Ascending aorta (tissue), 2 donors: ENCODE measurements at places on chromosomes 5 and 9. TPM values are rescaled to one million over a fixed set of nuclear protein-coding genes. Genes with fewer than 3 reads are reported as not detected.

Gene LURAP1L
- 1.6 TPM for total RNA-seq

- no peaks in the 10 kb centered on the region for H3K4me1 ChIP-seq
- H3K27ac ChIP-seq: no peak overlapping the region
- DNase-seq: no peak
- no peak overlapping the region for H3K4me3 ChIP-seq
These were observed 446.5 kb downstream of the EFNA5 start for GRCh38 chr5:107224272-107224671.

DNA sequence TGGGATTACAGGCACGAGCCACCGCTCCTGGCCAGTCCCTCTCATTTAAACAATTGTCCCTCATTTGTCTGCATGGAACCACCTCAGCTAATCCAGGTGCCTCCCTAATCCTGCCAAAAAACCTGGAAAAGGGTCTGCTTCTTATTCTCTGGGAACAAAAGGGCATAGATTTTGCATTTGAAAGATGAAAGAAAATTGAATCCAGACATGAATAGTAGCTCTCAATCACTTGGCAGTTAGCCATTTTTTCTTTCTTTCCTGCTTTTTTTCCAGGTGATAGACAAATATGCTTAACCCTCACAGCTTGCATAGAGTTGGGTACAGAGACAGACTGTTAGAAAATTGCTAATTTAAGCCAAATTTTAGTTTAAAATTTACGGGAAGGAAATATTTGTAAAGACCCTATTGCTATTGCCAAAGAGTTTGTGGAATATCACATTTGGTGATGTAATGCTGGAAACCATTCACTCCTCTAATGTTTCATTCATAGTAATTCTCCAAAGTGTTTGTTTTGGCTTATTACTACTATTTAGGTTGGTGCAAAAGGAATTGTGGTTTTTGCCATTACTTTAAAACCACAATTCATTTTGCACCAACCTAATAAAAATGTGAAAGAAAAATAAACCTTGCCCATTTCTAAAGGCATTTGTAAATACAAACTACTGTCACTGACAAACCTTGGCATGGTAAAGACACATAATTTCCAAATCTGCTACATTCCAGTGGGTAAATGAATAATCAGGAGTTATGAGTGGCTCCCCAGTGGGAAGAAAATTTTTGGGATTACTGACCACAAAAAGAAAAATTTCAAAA is 80.5 kb upstream of the JAK2 start:
- peaks cover 13% of the 10 kb centered on the region for H3K4me1 ChIP-seq
- no peak overlapping the region for H3K4me3 ChIP-seq
- no peaks in the 10 kb centered on the region for H3K27me3 ChIP-seq
- peak overlapping the region; percentile 41 for H3K27ac ChIP-seq

DNA sequence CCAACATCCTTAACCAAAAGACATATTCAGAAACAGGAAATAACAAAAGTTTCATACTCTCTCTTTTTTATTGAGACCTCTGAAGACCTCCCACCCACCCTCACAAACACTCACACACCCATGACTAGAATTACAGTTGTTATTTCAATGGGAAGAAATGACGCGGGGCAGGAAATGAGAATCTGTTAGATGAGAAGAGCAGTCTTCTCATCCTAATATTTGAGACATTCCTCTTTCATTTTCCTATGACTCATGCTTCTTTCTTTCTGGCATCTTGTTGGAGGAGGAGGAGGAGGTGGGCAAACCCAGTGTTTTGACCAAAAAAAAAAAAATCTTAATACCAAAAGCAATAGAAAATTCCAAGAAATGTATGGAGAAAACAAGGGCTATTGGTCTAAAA is 179.5 kb upstream of the TARS1 start:
- no peaks in the 10 kb centered on the region for H3K4me1 ChIP-seq
- H3K27me3 ChIP-seq: no peaks in the 10 kb centered on the region
- no peaks in the 10 kb centered on the region for H3K36me3 ChIP-seq
- no peak overlapping the region for H3K4me3 ChIP-seq

Gene CD274
- 23.8 TPM for total RNA-seq

DNA sequence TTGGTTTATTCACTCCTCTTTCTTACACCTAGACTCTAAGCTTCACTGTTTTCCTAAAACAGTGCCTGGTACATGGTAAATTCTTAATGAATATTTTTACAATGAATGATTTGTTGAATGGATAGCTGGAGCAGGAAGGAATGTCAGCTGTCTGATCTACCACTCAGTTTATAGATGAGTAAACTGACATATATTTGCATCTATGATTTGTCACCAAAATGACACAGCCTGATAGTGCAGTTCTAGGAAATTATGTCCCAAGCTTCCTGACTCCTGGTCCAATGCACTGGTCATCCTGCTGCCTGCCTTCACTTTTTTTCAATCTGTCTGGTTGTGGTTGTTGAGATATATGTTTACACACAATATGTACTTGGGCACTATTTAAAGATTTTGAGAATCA is 651.7 kb upstream of the WWC1 start:
- no peak overlapping the region for H3K27ac ChIP-seq
- H3K27me3 ChIP-seq: no peaks in the 10 kb centered on the region
- DNase-seq: no peak
- H3K4me1 ChIP-seq: no peaks in the 10 kb centered on the region
- no peaks in the 10 kb centered on the region for H3K36me3 ChIP-seq

- H3K27ac ChIP-seq: peak overlapping the region; percentile 69
- no peaks in the 10 kb centered on the region for H3K27me3 ChIP-seq
- H3K4me1 ChIP-seq: peaks cover 11% of the 10 kb centered on the region
- DNase-seq: no peak
- no peaks in the 10 kb centered on the region for H3K36me3 ChIP-seq
- H3K4me3 ChIP-seq: peak overlapping the region; percentile 24
These were observed 12.6 kb upstream of the MUSK start for GRCh38 chr9:110655754-110656641.

Gene IGIP
- total RNA-seq: 5.6 TPM

GRCh38 chr9:15531380-15531779 is 20.6 kb upstream of the PSIP1 start:
- no peak overlapping the region for H3K27ac ChIP-seq
- no peaks in the 10 kb centered on the region for H3K27me3 ChIP-seq
- H3K4me1 ChIP-seq: no peaks in the 10 kb centered on the region
- H3K4me3 ChIP-seq: no peak overlapping the region

Gene FYB1
- 74.1 TPM for total RNA-seq

Gene IL7R
- 6.6 TPM for total RNA-seq

- peaks cover 6% of the 10 kb centered on the region for H3K4me1 ChIP-seq
- DNase-seq: no peak
- no peaks in the 10 kb centered on the region for H3K27me3 ChIP-seq
- no peak overlapping the region for H3K4me3 ChIP-seq
- H3K27ac ChIP-seq: no peak overlapping the region
These were observed 23.1 kb downstream of the SMAD5 start for GRCh38 chr5:136155761-136156160.

Gene IL4
- not detected for total RNA-seq

Gene HSPB3
- not detected for total RNA-seq

DNA sequence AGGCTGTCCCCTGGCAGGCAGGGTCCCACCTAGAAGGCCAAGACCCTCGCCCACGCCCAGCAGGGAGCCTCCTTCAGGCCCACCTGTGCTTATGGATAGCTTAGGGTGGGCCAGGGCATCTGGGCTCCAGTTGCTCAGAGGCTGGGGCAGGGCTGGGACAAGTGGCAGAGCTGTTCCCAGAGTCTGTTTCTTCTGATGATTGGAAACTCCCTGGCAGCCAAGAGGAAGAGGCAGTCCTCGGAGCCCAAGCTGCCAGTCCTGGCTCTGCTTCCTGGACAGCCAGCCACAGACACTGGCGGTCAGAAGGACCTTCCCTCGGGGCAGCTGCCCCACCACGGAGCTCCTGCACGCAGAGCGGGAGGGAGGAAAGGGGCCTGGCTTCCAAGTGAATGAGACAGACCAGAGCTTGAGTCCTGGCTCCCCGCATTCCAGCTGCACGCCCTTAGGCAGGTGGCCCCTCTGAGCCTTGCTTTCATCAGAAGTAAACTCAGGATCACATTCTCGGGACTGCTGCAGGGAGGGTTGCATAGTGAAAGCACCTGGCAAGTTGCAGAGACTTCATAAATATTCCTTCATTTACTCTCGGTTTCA is 37.9 kb upstream of the GABRP start:
- no peaks in the 10 kb centered on the region for H3K36me3 ChIP-seq
- DNase-seq: no peak
- no peaks in the 10 kb centered on the region for H3K27me3 ChIP-seq

GRCh38 chr5:73950441-73950873 is 324.5 kb downstream of the ARHGEF28 start:
- H3K4me1 ChIP-seq: peaks cover 15% of the 10 kb centered on the region
- H3K27me3 ChIP-seq: no peaks in the 10 kb centered on the region
- H3K27ac ChIP-seq: no peak overlapping the region
- no peaks in the 10 kb centered on the region for H3K36me3 ChIP-seq
- no peak overlapping the region for H3K4me3 ChIP-seq

GRCh38 chr5:159708090-159708489 is 208.2 kb upstream of the ADRA1B start:
- no peaks in the 10 kb centered on the region for H3K36me3 ChIP-seq
- H3K27me3 ChIP-seq: no peaks in the 10 kb centered on the region
- no peak for DNase-seq
- H3K4me1 ChIP-seq: no peaks in the 10 kb centered on the region
- no peak overlapping the region for H3K27ac ChIP-seq

Gene GAPVD1
- 18.9 TPM for total RNA-seq

DNA sequence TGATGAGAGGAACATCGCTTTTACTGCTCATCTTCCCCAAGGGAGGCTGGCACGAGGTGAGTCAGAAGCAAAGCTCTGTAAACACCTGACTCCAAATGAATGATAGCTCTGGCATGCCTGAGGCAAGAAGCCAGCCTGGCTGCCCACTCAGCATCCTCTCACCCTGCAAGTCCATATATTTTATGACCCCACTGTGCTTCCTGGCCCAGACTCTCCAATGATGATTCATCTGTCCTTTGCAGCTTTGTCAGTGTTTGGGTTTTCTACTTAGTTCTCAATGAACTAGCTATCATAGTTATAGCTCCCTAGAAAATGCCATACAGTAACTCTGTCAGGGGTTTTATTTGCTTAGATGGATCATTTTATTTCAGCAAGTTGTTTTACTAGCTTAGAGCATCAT is 52.1 kb upstream of the FSTL4 start:
- H3K36me3 ChIP-seq: no peaks in the 10 kb centered on the region
- no peak overlapping the region for H3K27ac ChIP-seq
- H3K4me3 ChIP-seq: no peak overlapping the region
- H3K27me3 ChIP-seq: no peaks in the 10 kb centered on the region

DNA sequence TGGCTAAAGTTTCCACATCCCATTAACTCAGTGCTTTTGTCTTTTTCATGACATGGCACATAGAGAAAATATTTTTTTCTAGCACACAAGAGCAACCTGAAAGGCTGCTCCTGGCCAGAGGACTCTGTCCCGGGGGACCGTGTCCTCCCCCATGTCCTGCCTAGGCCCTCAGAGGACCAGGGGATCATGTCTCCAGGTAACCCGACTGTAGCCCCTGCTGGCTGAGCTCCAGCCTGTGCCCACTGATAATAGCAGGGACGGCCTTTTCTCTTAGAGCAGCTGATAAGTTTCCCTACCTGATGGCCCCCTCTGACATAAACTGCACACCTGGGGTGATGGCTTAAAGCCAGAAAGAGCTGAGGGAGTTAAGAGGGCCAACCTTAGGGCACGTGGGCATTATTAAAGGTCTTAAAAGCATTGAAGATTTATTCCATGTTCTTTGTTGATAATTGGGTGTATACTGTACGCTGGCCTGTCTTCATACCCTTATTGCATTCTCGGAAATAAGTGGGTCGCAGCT is 5.9 kb downstream of the HDHD3 start:
- DNase-seq: no peak
- no peak overlapping the region for H3K4me3 ChIP-seq
- H3K27ac ChIP-seq: no peak overlapping the region
- no peaks in the 10 kb centered on the region for H3K27me3 ChIP-seq
- H3K36me3 ChIP-seq: peaks cover 19% of the 10 kb centered on the region

DNA sequence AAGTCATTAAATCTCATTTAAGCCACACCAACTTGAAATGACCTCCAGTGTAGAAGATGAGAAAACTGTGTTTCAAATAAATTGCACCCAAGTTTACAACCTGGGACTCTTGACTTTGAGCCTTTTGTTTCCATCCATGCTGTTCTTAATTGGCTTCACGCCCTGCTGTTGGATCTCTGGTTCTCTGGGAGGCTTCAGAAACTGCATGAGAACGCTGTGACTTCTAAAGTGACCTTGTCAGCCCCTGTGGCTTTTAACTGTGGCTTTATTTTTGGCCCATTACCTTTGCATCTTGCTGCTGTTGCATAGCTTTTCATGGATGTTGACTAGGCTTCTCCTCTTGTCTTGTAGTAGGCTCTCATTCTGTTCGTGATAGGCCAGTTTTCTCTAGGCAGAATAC is 29.3 kb downstream of the TNFAIP8 start:
- no peaks in the 10 kb centered on the region for H3K36me3 ChIP-seq
- H3K4me1 ChIP-seq: peaks cover 22% of the 10 kb centered on the region
- DNase-seq: no peak
- no peak overlapping the region for H3K4me3 ChIP-seq
- peak overlapping the region; percentile 34 for H3K27ac ChIP-seq

DNA sequence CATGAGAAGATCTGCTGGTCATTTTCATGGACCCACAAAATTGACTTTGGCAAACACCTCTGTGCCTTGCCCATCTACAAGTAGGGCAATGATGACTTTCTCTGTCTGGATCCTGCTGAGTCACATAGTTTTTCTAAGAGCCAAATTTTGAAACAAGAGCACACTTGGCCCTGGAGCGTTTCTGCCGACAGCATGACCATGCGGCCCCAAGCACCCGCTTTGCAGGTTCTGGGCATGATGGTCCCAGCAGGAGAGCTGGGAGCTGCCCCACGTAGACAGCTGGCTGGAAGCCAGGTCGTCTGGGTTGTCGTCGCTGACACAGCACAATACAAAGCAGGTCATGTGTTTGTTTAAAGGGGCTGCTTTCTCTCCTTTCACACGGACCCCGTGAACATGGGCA is 159.8 kb downstream of the SYK start:
- H3K27me3 ChIP-seq: no peaks in the 10 kb centered on the region
- no peak for DNase-seq
- H3K27ac ChIP-seq: peak overlapping the region; percentile 27
- H3K36me3 ChIP-seq: no peaks in the 10 kb centered on the region

GRCh38 chr5:134637116-134637721 is 4.6 kb upstream of the SAR1B start:
- H3K36me3 ChIP-seq: no peaks in the 10 kb centered on the region
- H3K4me1 ChIP-seq: no peaks in the 10 kb centered on the region
- no peak overlapping the region for H3K27ac ChIP-seq
- H3K4me3 ChIP-seq: no peak overlapping the region

- H3K4me1 ChIP-seq: peaks cover 9% of the 10 kb centered on the region
- H3K36me3 ChIP-seq: no peaks in the 10 kb centered on the region
- no peak for DNase-seq
- no peaks in the 10 kb centered on the region for H3K27me3 ChIP-seq
These were observed 68.2 kb downstream of the EBF1 start for GRCh38 chr5:159031513-159031912.
